ENCODE measurements at places on chromosomes 6 and 20.

- DNase-seq, result no peak
Measured at GRCh38 chr6:16228709-16229665, 9.4 kb upstream of the GMPR start.

DNA sequence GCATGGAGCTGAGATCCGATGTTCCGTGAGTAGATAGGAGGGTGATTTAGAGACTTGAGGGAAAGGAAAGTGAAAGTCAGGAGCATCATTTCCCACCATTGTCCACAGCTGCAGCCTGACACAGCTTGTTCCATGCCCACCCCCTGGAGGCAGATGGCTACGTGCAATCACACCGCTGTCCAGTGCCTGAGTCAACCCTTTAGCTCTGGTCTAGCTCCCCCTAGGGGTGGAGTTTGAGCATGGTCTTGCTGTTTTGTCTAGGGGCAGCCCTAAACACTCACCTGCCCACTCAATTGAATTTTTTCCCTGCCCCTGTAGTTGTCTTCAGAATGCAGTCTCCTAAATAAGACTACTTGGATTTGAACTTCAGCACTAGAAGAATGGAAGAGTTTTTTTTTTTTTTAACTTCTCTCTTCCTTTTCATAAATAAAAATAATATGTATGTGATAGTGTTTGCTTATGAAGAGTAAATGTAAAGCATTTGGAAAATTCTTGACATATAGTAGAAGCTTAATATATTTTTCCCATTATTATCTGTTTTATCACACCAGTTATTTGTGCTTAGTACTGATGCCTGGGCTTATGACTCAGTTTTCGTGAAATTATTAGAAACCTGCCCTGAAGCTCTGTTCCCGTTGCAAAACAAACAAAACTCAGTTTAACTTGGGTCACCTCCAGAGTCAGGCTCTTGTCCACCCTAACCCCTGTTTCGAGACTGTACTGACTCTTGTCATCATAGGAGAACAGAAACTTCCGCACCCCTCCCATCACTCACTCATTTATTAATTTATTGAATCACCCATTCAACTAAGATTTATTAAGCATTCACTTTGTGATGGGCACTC lies 814.8 kb downstream of the MAFB start:
- DNase-seq, result peak; percentile 94

DNA sequence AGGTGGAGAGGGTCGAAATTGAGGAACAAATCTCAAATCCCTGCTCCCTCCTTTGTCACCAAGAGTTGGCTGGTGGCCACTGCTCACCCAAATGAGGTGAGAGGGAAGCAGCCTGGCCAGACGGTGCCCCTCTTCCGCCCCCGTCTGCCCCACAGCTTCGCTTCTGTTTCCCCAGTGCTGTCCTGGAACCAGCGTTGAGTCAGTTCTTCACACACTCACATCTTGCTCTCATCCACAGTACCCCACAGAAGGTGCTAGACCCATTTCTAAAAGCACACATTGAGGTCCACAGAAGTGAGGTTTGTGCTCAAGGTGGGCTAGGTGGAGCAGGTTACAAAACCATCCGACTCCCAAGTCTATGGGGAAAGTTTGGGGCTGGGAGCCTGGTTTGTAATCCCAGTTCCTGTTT lies 3.8 kb downstream of the CEBPB start:
- DNase-seq, result no peak

DNA sequence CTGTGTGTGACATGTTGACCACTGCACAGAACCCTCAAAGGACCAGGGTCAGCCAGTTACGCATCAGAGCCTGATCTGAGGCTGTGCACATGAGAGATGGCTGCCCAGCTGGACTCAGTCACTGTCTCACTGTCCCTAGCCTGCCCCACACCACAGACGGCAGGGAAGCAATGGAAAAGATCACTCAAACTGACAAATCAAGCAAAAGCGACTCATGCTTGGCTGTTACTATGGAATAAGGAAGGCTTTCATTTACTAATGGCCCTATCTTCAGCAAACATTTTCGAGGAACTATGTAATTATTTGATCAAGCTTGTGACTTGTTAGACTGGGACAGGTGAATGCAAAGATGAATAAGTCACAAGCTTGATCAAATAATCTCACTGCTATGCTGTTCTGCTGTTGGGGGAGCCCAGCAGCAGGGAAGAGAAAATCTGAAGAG lies 137.0 kb downstream of the SLC23A2 start:
- DNase-seq, result no peak

DNA sequence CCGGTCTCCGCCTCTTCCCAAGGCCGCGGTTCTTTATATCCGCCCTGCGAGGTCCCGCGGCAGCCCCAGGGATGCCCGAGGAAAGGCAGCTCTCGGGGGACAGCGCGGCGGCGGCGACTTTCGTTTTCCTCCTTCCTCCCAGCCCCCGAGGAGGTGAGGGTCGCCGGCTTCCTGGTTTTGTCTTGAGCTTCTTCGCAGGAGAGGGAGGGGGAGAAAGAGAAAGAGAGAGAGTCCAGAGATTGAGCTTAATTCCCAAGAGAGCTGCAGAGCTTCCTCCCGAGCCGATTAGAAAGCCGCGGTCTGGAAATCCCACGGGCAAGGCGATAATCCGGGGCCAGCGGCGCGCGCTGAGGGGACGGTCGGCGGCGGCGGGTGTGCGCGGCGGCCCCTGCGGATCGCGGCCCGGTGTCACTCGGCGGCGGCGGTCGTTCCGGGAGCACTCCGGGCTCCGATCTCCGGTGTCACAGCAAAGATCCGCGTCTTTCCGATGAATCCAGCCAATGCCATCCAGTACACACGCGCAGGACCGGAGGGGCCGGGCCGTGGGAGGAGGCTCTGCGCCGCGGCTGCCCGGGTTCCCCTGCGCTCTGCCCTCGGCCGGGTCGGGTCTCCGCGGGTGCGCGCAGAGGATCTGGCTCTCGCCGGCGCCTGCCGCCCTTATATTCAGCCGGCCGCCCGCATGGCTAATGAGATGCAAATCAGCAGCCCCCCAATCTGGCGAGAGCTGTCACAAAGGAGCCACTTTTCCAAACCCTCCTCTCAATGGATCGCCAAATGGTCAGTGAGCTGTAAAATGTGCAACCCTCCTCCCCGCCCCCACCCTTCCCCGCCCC lies at the start of gene DLL1:
TSS of gene DLL1 (minus strand) at position 783 of the 833 bp plus-strand sequence. CDS start 939 bp downstream, outside the sequence.
- DNase-seq, result peak; percentile 74

- DNase-seq, result peak; percentile 51
Measured at GRCh38 chr20:23065266-23066201, 16.1 kb upstream of the THBD start.

- DNase-seq, result no peak
Measured at GRCh38 chr20:45070932-45071632, 29.8 kb downstream of the KCNS1 start.

GRCh38 chr6:29958046-29958445 lies 15.7 kb downstream of the HLA-A start:
- DNase-seq, result no peak

DNA sequence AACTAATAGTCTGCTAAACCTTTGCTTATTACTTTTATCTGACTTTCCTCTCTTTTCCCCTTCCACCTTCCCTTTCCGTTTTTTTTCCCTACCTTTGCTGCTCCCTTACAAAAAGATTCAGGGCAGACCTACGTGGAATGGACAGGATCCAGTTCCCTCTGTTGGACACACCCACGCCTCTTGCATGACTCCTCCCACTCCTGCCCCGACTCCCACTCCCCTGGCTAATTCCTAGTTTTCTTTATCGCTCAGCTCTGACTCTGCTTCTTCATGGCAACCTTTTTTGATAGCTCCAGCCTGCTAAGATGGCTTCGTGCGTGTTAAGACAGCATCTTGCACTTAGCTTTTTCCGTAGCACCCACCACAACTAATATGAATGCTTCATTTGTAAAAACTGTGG lies 715.6 kb upstream of the NRSN1 start:
- DNase-seq, result no peak

DNA sequence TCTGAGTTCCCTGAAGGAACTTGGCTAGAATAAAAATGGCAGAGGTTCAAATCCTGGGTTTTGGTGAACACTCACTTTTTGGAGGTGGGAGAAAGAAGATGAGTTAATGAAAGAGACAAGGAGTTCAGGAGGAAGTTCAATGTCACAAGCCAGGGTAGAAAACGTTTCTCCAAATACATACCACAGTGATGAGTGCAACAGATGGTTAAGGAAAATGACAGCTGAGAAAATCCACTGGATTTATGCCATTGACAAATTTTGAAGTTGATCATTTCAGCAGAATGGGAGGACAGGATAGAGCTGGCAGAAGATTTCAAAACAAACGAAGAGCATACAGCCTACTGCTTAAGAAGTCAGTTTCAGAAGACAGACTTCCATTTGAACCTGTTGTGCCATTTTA lies 122.7 kb downstream of the GFRAL start:
- DNase-seq, result peak; percentile 17

DNA sequence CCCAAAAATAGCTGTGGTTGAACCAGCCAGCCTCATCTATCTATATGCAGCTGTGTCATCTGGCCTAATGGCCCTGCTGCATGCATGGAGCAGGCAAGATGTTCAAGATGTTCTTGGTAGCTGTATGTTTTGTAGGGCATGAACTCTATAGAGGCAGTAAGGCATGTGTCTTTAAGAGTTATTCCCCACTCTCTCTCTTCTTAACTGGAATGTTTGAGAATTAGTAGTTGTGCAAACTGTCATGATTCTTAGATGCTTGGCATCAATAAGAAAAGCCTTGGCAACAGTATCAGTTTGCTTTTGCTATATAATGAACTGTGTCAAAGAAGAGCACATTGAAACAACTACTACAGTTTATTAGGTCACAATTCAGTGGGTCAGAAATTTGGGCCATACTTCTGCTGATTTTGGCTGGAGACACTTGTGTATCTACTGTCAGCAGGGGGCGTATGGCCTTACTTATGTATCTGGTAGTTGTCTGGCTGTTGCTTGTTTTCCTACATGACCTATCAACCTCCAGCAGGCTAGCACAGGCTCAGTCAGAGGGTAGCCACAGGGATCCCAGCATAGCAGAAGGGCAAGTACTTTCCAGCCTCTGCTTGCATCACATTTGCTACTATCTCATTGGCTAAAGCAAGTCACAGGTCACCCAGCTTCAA lies 56.1 kb upstream of the LAMP5 start:
- DNase-seq, result peak; percentile 22

- no peak for DNase-seq
Measured at GRCh38 chr6:97915537-97915936, 632.5 kb upstream of the MMS22L start.

- DNase-seq, result no peak
Measured at GRCh38 chr6:144027932-144028587, 20.0 kb upstream of the PLAGL1 start.

GRCh38 chr6:106694343-106694742 lies 65.0 kb downstream of the QRSL1 start:
- DNase-seq, result no peak

DNA sequence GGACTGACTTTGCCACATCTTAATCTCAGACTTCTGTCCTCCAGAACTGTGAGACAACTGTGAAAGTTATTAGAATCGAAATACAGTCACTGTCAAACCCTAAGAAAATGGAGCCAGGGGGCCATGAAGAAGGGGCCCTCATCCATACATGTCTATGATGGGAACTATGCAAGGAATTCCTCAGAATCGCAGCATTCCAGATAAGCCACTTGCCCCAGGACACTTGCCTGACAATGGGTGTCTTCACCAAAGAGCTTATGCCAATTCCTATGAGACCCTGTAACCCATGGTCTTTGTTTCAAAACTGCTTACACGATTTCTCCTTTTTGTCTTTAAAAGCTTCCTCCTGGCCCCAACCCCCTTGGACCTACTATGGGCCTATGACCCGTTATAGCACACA lies 90.4 kb upstream of the FOXP4 start:
- DNase-seq, result no peak

DNA sequence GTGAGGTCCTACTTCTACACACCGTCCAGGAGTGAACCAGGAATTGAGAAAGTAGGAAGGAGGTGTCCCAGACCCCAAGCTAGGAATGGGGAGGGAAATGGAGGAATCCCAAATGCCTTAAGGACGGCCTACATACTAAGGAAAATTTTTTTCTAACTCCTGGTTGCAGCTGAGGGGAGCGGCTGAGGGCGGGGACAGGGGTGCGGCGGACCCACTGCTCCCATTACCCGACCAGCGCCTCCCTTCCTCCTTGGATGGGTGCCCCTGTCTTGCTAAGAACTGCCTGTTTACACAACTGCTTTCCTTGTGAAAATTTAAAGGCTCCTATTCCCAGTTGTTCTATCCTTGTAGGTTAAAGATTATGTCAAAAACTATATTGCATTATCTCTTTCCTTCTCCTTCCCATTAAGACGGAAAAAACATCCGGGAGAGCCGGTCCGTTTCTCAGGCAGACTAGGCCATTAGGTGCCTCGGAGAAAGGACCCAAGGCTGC lies 699 bp upstream of the HSPA1B start:
- DNase-seq, result no peak

GRCh38 chr6:35737413-35738211 lies 780 bp downstream of the ARMC12 start:
- peak; percentile 62 for DNase-seq

- no peak for DNase-seq
Measured at GRCh38 chr6:105573556-105573955, 170.7 kb upstream of the PREP start.

DNA sequence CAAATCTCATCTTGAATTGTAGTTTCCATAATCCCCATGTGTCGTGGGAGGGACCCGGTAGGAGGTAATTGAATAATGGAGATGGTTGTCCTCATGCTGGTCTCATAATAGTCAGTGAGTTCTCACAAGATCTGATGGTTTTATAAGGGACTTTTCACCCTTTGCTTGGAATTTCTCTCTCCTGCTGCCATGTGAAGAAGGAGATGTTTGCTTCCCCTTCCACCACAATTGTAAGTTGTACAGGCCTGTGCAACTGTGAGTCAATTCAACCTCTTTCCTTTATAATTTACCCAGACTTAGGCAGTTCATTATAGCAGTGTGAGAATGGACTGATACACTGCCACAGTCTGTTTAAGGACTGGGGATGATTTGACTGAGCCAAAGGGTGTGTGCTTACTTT lies 44.7 kb downstream of the NKAIN2 start:
- no peak for DNase-seq

- DNase-seq, result no peak
Measured at GRCh38 chr6:15561447-15562199, 101.2 kb downstream of the DTNBP1 start.

- DNase-seq, result peak; percentile 56
Measured at GRCh38 chr20:48194583-48194982, 409.3 kb upstream of the SULF2 start.

All from SJCRH30 (cell line).